ENCODE measurements at places on chromosomes 12 and 14. TPM values are rescaled to one million over a fixed set of nuclear protein-coding genes. Genes with fewer than 3 reads are reported as not detected.

Gene C12orf76
- 9.8 TPM for total RNA-seq

Gene DBX2
- total RNA-seq = not detected

Gene SCN8A
- total RNA-seq = 0.36 TPM

Gene IL31
- not detected for total RNA-seq

Gene NRL
- total RNA-seq = 1.9 TPM

Gene DIP2B
- 30.0 TPM for total RNA-seq

Gene IL23A
- 27.5 TPM for total RNA-seq

Gene RAPGEF3
- total RNA-seq = 0.17 TPM

Gene C12orf54
- total RNA-seq = not detected

Gene RNF212B
- not detected for total RNA-seq

Gene GLT1D1
- total RNA-seq = 0.22 TPM

Gene FITM1
- total RNA-seq = 1.5 TPM

Gene ACOT2
- total RNA-seq = 17.6 TPM

Gene TPPP2
- total RNA-seq = not detected
